ENCODE measurements at places on chromosomes 12 and 14. TPM values are rescaled to one million over a fixed set of nuclear protein-coding genes. Genes with fewer than 3 reads are reported as not detected.

Gene ERP29
- total RNA-seq, result 86.9 TPM

Gene AVPR1A
- total RNA-seq, result 0.45 TPM

Gene WIF1
- not detected for total RNA-seq

Gene DNAI7
- total RNA-seq, result 0.44 TPM

Gene TMEM116
- total RNA-seq, result 9.8 TPM

Gene FOXA1
- not detected for total RNA-seq
